Colonic mucosa (tissue), 4 donors: ENCODE measurements at places on chromosomes 7 and 10.

DNA sequence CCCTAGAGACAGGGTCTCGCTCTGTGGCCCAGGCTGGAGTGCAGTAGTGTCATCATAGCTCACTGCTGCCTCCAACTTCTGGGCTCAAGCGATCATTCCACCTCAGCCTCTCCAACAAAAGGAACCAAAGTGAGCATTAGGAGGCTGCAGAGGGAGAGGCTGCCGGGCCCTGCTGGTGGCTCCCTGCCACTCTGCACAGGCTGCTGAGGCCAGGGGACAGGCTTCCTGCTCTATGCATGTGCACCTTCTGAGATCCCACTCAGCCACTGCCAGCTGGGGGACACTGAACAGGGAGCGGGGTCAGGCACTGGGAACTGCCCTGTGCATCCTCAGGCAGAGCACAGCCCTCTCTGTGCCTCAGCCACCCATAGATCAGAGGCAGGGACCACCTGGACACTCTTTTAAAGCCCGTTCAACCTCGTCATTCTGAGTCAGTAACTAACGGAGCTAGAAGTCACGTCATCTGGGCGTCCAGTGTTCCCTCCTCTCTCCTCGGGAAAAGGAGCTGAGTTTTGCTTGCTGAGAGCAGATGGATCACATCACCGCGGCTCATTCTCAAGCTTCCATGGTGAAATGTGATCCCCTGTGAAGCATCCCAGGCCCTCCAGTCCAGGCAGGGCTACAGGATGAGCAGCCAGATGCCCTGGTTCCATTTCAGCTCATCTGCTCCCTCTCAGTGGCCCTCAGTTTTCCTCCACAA lies 109.6 kb downstream of the MYL10 start:
- DNase-seq: no peak

GRCh38 chr10:110007161-110007700 lies 553 bp upstream of the ADD3 start:
- peak; percentile 68 for DNase-seq

GRCh38 chr10:118581340-118581739 lies 14.1 kb downstream of the PRLHR start:
- no peak for DNase-seq

DNA sequence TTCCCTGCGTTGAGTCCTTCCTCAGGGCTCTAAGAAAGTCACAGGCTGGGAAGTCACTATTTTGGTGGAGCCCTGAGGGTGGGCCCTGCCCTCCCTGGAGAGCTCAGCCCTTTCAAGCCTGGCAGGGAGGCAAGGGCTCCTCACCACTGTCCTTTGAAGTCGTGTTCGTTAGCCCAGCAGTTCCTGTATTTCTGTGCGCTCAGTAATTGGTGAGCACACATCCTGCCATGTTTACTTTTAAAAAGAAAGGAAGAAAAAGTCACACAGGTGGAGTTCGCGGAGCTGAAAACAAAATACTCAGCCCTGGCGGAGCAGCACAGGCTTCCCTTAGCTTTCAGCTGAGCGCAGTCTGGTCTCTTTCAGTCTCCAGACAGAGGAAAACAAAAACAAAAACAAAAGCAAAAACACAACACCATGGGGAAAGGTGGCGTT lies 37.1 kb downstream of the PRKCQ start:
- no peak for DNase-seq

- DNase-seq: no peak
Measured at GRCh38 chr10:126844406-126844805, 60.8 kb upstream of the DOCK1 start.

DNA sequence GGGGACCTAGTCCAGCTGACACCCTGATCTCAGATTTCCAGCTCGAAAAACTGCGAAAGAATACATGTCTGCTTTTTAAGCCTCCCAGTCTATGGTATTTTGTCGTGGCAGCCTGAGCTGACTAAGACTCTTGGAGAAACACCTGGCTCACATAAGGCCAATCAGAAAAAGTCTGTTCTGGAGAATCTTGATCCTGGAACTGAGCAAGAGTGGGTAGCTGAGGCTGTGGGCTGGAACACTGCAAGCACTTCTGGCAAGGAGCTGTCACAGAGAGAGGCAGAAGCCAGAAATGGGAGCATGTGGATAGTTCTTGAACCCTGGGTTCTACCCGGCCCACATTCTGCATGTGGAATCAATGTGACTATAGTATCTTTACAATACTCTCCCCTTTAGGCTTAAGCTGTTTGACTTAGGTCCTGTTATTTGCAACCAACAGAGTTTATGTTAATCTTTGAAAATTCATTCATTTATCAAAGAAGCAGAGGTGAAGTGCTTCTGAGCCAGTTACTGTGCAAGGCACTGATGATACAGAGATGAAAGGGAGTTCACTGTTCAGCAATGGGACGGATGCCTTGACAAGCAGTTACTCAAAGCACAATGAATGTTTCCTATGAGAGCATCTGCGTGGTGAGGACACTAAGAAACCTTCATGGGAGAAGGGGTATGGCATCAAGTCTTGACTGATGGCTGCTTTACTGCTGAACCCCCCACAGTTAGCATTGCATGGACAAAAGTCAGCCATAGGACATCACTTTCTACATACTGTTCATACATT lies 4.4 kb upstream of the C10orf90 start:
- no peak for DNase-seq

DNA sequence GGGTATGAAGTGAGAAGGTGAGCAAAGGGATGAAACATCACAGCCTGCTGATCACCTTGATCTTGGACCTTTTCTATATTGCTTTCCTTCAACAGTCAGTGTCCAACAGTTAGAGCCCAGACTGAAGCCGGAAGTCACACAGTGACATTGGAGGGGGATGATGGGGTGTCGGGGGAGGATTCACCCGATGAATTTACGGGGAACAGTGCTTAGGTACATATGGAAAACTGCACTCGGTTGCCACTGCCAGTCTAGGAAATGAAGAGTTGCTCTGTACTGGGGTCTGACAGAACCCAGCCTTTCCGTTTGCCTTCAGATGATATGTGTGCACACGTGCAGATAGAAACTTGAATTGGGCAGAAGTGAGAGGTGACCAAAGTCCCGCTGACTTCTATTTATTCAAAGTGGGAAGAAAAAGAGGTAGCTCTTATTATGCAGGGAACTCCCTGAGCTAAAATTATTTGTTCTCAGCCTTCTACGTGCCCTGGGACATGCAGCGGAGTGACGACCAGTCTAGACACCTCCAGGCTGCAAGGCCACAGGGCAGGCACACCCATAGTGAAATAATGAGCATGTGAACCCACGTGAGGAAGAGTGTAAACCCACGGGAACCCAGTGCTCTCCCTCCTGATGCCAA lies 107.2 kb upstream of the INHBA start:
- DNase-seq: no peak

- DNase-seq: no peak
Measured at GRCh38 chr10:120574981-120575380, 118.0 kb downstream of the PLPP4 start.
